Stimulated activated CD4-positive, alpha-beta T cell treated with anti-CD3 and anti-CD28 coated beads, Interleukin-4, amount 100 ng/mL, for 24 hours (primary cell): ENCODE measurements at places on chromosomes 1 and 21.
A peak's percentile ranks its signal among the peaks of the same experiment; 100 is the strongest.

DNA sequence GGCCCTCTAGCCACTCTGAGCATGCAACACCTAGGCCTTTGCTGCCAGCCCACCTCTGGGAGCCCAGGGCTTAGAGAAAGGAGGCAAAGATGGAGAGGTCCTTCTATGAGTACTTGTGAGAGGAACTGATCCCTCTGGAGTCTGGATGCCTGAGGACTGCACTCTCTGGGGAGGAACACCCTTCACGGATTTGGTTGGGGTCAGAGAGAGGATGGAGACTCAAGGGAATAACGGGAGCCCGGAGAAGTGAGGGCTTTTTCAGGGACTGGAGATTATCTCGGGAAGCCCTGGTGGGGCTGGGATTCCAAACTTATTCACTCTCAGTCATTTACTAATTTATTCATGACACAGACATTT lies 413 bp upstream of the C1orf232 start:
- DNase-seq: no peak

DNA sequence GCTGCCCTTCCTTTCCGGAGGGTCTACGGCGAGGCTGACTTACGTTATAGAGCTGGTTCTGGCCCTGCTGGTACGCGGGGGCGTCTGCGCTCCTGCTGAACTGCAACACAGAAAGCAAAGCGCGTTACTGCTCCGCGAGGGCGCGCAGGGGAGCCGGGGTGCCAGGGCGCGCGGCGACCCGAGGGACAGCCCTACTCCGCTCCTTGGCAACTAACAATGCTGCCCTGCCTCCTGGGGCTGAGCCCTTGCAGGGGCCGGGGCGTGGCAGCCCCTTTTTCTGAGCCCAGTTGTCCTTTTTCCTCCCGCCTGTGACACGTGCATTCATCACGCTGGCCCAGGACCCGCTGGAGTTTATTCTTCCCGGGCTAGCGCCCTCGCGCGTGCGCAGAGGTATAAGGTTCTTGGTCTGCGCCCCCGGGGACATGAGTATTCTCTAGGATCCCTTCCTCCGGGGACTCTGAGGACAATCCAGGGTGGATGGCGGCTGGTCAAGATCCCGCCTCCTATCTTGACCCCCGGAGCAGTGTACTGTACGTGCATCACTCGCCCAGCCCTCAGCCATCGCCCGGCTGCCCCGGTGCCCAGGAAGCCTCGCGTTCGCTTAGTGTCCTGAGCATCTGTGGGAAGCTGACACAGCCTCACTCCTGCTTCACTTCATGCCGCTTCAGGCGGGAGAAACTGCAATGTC lies 78.9 kb downstream of the CD247 start:
- peak; percentile 32 for DNase-seq

DNA sequence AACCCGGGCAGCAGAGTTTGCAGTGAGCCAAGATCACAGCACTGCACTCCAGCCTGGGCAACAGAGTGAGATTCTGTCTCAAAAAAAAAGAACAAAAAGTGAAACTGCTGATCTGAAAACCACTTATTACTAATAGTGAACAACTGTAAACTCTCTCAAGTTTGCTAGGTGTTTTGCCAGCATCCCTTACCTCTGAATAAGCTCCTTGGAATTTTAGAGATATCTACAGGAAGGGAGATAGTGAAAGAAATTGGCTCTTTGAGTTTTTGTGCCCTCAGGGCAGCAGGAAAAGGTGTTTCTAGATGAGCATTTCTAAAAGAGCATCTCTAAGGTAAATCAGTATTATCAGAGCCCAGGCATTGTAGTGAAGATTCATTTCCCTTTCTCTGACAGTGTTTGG lies 27.1 kb downstream of the PARK7 start:
- no peak for DNase-seq

DNA sequence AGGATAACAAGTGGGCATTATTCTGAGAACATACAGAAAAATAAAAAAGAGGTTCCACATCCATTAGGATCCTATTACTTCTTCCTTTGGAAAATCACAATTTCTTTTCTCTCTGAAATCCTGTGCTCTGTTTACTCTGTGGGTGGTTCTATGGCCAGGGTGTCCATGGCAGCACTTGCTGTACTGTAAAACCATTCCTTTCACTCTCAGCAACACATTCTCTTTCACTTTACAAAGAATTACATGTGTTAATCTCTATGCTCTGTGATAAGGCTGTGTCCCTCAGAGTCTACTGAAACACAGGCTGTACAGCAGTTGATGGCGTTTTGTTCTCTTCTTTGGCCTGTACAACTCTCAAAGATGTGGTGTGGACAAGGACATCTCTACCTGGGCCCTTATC lies 524.1 kb downstream of the PTBP2 start:
- DNase-seq: no peak

- no peak for DNase-seq
Measured at GRCh38 chr21:44989537-44989886, 49.7 kb downstream of the SLX9 start.

DNA sequence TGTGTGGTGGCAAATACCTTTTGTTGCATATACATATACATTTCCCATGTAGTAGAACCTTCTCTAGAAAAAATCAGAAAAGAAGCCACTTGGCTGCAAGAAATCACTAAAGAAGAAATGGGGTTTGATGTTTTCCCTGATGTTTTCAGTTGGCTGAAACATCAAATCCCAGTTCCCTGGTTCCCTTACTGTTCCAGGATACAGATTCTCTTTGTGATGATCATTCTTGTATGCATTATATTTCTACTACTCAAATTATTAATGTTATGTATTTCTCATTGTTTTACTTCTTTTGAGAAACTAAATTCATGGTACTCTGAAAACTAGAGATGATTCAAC lies 7.6 kb downstream of the RNU1-2 start:
- DNase-seq: no peak

- no peak for DNase-seq
Measured at GRCh38 chr1:151809985-151810556, 4.9 kb upstream of the LINGO4 start.

- no peak for DNase-seq
Measured at GRCh38 chr1:64483731-64484414, 13.9 kb downstream of the CACHD1 start.

GRCh38 chr1:238104752-238105151 lies 214.0 kb upstream of the ZP4 start:
- DNase-seq: no peak

DNA sequence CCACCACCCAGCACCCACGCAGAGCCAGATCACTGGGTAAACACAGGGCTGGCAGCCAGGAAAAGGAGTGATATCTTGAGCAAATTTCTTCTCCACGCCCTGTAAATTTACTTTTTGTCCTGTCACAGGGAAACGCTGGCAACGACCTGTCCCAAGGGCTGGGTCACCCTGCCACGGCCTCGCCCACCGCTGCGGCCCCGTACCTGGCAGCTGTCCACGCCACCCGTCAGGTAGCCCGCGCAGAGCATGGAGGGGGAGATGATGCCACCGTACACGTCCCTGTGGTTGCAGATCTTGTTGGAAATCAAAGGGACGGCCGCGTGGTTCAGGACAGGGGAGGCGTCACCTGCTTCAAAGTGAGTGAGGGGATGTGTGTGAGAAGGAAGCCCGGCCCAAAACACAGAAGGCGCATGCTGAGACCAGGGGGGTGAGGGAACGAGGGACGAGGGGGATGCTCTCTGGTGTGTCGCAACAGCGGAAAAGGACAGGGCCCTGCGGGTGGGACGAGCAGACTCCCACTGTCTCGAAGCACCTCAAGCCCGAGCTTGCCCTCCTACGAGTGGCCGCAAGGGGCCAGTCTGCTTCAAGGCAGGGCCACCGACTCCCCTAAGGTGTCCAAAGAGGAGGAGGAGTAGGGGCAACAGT lies 10.1 kb upstream of the TFF1 start:
- DNase-seq: no peak

DNA sequence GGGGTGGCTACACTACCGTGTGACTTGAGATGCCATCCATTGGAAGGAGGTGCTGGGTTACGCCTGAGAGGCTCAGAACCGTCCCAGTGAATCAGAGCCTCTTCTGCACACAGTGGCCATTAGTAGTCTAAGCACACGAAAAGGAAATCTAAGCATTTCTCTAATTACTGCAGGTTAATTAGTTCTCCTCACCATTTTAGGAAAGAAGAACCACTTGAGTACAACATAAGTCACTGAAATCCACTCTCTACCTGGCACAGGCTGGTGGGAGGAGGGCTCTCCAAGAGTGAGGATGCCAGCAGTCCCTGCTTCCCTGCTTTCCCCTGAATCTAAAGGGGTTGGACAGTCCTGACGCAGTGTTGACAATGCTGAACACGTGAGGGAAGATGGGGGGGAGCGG lies 606.3 kb downstream of the NPHP4 start:
- no peak for DNase-seq

DNA sequence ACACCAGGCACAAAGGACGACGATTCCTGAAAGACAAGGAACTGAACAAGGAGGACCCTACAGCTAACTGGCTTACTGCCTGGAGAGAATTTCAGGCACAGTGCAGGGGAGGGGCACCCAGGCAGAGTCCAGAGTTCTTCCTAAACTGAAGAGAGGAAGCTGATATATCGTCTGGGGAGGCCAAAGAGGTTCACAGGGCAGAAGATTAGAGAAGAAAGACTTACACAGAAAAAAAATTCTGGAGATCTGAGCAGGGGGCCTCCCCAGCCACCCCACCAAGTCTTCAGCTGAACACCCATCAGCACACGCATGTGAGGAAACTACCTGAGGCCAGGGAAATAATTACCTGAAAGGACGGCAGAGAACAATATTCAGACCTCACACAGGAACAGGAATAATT lies 24.6 kb downstream of the SORT1 start:
- no peak for DNase-seq

GRCh38 chr21:44294391-44295162 lies 5.3 kb upstream of the PFKL start:
- DNase-seq: no peak

- no peak for DNase-seq
Measured at GRCh38 chr1:56120021-56120420, 459.3 kb downstream of the PLPP3 start.

GRCh38 chr1:167095368-167095767 lies 1.5 kb downstream of the STYXL2 start:
- no peak for DNase-seq

DNA sequence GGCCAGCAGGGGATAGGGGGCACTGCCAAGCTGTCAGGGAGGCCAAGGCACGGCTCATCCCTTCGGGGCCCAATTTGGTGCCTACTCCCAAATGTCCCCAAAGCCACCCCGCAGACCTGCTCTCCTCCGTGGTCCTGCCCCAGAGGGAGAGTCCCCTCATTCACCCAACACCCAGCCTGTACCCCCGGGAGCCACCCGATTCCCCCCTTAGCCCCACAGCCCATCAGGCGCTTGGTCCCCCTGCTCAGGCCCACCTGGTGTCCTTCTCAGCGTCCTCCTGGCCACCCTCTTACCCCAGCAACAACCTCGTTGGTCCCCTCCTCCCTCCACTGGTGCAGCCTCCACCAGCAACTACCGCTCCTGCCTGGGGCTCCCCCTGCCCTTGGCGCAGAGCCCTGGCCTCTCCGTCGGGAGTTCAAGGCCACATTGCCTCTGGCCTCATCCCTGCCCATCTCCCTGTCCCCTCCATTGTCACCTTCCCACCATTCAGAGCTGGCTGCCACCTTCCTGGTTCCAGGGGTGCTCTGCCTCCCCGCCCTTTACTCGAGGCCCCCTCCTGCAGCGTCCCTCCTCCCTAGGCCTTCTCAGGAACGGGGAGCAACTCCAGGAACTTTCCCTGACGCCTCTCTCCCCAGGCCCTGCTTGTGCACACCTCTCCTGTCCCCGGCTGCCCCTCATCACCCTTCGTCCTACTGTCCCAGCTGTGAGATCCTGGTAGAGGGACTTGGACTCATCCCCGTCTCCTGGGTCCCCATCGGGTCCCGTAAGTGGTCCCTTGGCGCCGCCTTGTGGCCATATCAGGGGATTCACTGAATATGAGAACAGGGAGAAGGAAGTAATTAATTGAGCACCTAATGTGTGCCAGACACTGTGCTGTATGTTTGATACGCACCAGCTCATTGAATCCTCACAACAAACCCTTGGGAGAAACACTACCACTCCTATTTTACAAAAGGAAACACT lies 73.9 kb downstream of the RAP1GAP start:
- peak; percentile 62 for DNase-seq

DNA sequence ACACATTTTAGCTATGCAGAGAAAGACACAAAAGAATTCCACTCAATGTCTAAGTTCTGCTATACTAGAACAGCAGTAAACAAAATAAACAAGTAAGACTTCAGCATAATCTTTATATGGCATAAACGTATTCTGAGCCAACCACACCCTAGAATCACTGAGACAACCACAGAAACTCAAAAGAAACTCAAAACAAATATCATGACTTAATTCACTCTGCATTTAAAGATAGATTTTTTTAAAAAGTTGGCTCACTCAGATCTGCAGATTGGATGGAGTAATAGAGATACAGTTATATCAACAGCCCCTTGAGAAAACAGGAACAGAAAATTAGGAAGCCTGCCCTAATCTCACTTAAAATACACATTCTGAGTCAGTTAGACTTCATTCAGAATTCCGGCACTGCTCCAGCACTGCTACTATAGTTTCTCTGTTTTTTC lies 95.0 kb downstream of the COL24A1 start:
- DNase-seq: no peak

GRCh38 chr21:46223217-46223616 lies 5.4 kb downstream of the LSS start:
- no peak for DNase-seq

GRCh38 chr1:2791027-2791760 lies 10.3 kb downstream of the TTC34 start:
- no peak for DNase-seq

GRCh38 chr1:197998110-197998509 lies 80.9 kb downstream of the LHX9 start:
- DNase-seq: no peak

GRCh38 chr1:53738205-53739108 lies 507 bp downstream of the GLIS1 start:
- no peak for DNase-seq

GRCh38 chr1:45870500-45870899 lies 67.1 kb downstream of the MAST2 start:
- no peak for DNase-seq

DNA sequence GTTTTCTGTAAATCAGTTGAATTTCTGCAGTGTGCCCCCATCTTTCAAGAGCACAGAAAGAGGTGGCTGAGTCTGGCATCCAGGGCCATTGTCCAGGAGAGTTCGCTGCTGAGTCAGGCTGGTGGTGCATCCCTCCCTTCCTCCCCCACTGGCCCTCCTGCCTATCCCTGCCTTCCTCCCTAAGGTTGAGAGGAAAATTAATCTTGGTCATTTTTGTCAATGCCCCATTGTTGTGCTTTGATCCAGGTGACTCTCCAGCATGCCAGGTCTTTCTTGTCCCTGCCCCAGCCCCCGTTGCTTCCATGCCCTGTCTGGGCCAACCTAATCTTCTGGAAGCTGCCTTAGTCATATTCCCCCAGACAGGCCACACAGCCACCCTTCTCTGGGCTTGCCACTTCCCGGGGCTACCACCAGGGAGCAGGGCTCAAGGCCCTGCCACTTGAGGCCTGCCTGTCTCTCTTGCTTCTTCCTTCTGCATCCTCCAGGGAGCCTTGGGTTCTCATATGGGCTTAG lies 26.6 kb downstream of the PROK1 start:
- no peak for DNase-seq
